ENCODE measurements at places on chromosomes 3 and 15.

DNA sequence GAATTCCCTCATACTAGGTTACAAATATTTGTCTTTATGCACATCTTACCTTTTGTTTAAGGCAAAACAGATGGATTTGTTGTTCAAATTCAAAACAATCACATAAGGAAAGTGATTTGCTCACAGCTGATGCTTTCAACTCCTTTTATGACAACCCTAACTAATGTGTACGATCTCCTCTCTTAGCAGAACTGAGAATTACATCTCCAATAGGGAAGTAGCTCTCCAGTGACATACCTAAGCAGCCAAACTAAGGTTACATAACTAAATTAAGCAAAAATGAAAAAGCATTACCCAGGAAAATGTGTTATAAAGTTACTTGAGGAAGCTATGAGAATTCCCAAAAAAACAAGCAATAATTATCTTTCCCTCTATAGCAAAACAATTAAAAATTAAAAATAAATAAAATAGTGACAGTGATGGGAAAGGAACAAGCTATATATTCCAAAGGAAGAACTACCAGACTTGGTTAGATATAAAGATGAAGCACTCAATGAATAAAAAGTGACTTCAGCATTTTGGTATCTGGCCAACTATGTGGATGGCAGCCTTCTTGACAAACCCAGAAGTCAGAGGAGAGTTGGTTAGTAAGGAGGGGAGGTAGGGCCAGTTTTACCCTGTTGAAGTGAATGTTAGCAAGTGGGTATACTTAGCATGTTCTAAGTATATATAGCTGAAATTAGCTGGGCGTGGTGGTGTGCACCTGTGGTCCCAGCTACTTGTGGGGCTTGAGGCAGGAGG lies 32.4 kb downstream of the PEAK1 start:
- no peak for DNase-seq

DNA sequence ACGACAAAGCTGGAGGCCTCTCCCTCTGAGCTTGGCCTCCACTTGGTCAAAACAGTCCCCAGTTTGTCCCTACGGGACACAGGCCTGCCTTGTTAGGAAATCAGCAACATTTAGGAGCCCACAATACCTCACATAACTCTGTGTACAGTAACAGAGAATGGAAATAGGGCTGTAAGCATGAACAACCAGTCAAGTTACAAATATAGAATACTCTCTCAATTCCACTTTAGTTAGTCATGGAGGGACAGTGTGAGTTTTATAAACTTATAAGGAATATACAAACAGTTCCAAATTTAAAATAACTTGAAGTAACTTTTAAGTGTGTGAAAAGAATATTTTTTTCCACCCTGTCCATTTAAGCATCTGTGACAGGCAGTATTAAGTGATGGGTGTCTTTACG lies 129.4 kb downstream of the PGPEP1L start:
- DNase-seq, result no peak

GRCh38 chr3:149273096-149273751 lies 51.6 kb upstream of the CP start:
- DNase-seq, result peak; percentile 90

GRCh38 chr15:67181221-67181639 lies 73.2 kb downstream of the AAGAB start:
- DNase-seq, result no peak

- no peak for DNase-seq
These were observed 144.6 kb upstream of the TMCO5A start for GRCh38 chr15:37789881-37790280.

DNA sequence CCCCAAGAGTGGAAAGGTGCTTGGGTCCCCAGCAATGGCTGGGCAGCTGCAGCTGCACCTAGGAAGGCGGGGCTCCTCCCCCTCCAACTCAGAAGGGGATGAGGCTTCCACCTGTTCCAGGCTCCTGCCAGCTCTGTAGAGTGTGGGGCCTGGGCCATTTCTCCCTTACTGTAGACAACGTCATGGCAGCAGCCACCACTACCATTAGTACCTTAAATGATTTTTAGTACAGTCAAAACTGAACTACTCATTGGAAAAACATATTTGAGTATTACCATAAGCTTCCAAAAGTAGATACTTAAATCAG lies 1274.2 kb upstream of the GBE1 start:
- DNase-seq, result no peak

DNA sequence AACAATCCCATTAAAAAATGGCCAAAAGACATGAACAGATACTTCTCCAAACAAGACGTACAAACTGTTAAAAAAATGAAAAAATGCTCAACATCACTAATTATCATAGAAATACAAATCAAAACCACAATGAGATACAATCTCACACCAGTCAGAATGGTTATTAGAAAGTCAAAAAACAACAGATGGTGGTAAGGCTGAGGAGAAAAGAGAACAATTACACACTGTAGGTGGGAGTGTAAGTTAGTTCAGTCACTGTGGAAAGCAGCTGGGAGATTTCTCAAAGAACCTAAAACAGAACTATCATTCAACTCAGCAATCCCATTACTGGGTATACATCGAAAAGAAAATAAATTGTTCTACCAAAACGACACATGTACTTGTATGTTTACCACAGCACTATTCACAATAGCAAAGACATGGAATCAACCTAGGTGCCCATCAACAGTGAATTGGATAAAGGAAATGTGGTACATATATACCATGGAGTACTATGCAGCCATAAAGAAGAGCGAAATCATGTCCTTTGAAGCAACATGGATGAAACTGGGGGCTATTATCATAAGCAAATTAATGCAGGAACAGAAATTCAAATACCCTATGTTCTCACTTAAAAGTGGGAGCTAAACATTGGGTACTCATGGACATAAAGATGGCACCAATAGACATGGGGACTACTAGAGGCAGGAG lies 51.5 kb downstream of the MYO1E start:
- DNase-seq, result no peak

- no peak for DNase-seq
These were observed 449.3 kb downstream of the ROBO2 start for GRCh38 chr3:77489216-77489615.

DNA sequence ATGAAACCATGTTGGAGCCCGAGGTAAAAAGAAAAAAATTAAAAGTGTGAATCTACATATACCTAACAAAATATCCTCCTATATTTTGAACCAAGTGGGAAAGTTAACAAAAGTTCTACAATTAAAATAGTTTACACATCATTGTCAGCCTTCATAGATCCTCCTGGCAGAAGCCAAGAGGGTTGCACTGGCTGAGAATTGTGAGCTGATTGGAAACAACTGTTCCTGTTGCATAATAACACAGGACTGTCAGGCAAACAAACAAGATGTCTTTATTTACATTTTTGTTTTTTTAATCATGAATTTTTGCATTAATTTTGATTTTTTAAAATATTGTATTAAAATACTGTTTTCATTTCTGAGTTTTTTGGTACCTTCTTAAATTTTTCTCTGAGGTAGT lies 215.2 kb upstream of the MME start:
- no peak for DNase-seq

- peak; percentile 93 for DNase-seq
These were observed 171.5 kb downstream of the IL5RA start for GRCh38 chr3:2938711-2939110.

- DNase-seq, result no peak
These were observed 42.3 kb upstream of the LIMD1 start for GRCh38 chr3:45552031-45552793.

GRCh38 chr3:66661628-66662027 lies 160.8 kb upstream of the LRIG1 start:
- DNase-seq, result no peak

DNA sequence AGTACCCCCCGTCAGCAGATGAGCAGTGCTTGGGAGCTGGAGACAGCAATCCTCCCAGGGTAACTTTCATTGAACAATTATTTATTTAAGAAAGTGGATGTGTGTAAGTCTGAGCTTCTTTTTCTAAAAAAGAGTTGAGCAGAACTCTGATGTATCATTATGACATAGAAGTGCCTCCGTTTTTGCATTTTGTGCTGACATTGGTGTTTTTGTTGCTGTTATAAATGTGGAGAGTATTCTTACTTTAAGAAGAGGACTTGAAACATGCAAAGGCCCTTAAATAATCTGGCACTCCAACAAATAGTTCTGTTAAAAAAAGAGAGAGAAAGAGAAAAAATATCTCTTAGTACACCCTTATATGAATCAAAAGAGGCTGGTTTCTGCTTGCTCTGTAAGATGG lies 217.1 kb downstream of the AGBL1 start:
- no peak for DNase-seq

DNA sequence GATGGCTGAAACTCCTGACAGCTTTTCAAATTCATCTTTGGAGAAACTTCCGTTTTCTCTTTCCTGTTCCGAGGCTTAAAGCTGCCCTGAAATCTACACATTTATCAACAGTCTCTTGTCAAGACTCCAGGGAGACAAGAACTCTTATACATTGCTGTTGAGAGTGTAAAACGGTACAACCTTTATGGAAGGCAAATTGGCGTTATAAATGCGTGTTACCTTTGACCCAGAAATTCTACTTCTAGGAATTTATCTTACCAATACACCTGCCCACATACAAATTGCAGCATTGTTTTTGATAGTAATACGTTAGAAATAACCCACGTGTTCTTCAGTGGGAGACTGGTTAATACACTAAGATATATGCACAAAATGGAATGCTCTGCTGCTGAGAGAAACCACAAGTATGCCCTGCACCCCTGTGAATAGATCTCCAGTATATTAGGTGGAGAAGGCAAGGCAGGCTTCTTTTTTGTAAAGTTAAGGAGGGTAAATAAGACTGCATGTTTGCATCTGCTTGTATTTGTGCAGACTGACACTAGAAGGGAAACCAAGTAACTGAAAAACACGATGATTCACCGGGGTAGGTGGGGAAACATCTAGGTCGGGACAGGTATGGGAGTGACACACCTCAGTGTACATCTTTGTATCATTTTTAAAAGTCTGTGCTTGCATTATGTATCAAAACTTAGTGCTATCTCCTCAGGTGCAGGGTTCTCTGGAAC lies 97.5 kb downstream of the IGF1R start:
- DNase-seq, result no peak

DNA sequence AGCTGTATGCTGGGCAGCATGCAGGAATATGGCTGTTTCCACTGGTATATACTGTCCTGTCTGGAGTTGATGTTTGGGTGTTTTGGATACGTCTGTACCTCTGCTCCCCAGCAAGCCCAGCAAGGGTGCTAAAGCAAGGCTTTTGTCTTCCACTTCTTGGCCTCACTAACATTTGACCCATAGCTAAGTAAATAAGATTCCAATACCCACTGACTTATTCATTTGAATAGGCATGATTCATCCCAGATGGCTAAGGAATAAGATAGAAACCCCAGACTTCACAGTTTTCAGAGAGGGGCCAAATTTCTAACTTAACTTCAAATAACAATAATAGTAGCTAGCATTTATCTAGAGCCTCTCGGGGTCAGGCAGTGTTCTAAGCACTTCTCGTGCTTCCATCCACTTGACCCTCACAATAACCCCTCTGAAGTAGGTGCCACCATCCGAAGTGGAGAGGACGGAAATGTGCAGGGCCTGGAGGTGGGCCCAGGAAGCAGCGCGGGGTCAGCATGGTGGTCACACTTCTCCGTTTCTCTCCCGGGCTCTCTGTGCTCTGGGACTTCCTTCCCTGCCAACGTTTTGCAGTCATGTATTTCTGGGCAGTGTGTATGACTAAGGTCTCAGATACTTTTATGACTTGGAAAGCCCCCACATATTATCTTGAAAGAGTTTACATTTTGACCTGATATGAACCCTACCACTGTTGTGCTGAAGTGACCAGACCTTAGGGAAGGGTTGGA lies 39.3 kb downstream of the LRRK1 start:
- DNase-seq, result no peak

GRCh38 chr3:147189016-147189415 lies 217.3 kb downstream of the ZIC4 start:
- DNase-seq, result no peak

- DNase-seq, result no peak
These were observed 639 bp downstream of the SPICE1 start for GRCh38 chr3:113514265-113514769.

DNA sequence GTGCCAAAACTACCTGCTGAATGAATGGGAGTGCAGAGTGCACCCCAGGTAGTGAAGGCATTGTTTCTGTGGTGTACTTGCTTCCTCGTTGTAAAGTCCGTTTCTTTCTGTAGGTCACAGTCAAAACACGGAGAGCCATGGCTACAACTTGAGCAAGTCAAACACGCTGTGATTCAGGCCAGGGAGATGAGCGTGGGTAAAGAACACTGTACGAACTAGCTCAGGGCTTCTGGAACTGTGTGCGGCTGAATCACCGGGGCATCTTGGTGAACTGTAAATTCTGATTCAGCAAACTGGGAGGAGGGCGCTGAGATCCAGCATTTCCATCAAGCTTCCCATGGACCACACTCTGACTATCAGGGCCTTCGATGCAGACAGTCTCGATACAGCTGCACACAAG lies 5.0 kb upstream of the TNK2 start:
- no peak for DNase-seq

- no peak for DNase-seq
These were observed 7.5 kb downstream of the GATA2 start for GRCh38 chr3:128485282-128486204.

- no peak for DNase-seq
These were observed 34.3 kb upstream of the APH1B start for GRCh38 chr15:63243101-63243500.

DNA sequence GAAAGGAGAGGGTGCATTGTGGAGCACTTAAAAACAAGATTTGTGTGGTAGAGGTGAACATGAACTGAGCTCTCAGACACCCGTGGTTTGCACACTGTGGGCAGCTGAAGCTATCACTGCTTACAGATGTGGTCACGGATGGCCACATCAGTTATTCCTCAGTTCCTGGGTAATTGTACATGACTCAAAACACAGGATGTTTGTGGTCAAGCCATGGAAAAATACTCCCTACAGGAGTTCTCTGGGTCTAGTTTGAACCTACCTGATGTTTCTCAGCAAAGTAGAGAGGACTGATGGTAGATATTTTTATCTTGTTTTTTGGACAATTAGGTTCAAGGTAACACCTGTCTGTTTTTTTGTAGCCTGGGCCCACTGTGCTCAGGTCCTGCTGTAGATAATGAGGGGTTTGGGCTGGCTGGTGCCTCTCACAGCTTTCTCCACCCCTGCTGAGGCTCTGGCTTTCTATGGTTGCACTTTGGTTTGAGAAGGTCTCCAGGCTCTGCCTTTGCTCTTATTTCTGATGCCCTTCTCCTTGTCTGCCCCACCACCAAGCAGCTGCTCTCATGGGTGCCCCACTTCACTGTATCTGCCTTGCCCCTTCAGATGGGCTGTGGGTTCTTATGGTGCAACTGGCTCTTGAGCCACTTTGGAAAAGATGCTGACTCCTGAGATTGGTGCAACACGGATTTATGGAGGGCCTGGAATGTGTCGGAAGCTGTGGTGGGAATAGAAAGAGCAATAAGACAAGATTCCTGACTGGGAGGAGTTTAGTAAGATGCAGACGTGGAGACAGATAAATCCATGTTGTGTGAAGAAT lies 40.1 kb downstream of the CDCP1 start:
- DNase-seq, result no peak

- DNase-seq, result peak; percentile 37
These were observed 61.3 kb downstream of the NSMCE3 start for GRCh38 chr15:29208352-29208751.

- DNase-seq, result no peak
These were observed 245.3 kb downstream of the DTWD1 start for GRCh38 chr15:49865925-49866757.

DNA sequence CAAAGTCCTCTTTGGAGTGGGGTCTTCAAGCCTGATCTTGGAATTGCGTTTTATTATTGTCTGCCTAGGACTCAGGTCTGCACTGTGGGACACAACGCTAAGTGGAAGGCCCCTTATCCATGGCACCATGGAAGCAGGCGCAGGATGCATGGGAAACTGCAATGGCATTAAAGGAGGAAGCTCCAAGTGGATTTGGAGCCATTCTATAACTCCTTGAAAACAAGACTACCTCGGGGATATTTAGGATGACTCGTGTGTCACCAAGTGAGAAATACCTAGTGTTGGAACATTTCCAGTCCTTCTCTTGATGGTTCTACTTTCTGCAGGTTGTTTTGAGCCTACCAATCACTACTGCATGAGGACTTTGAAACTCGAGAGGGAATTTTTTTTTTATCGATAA lies 126.6 kb upstream of the ZBED2 start:
- DNase-seq, result no peak

Measured in NCI-H1105 treated with DMSO at 0.1 percent for 48 hours (cell line).